Parietal lobe (tissue), 2 donors: ENCODE measurements at places on chromosomes 2 and 18. TPM values are rescaled to one million over a fixed set of nuclear protein-coding genes. Genes with fewer than 3 reads are reported as not detected.

Gene PLEKHB2
- 110 TPM for total RNA-seq

Gene HOXD4
- total RNA-seq, result not detected

Gene SATB2
- total RNA-seq, result 826 TPM

Gene TTC21B
- 156 TPM for total RNA-seq

Gene BCL2
- 49.1 TPM for total RNA-seq

Gene C2orf72
- 33.5 TPM for total RNA-seq

Gene KCNF1
- total RNA-seq, result 21.6 TPM

Gene SLC9A4
- total RNA-seq, result 0.63 TPM

Gene EPAS1
- total RNA-seq, result 12.2 TPM

Gene VAMP5
- total RNA-seq, result not detected

Gene ANKRD12
- 147 TPM for total RNA-seq

Gene REG3A
- not detected for total RNA-seq

Gene CROCC2
- under 0.01 TPM for total RNA-seq

Gene SLC5A7
- 1.3 TPM for total RNA-seq

Gene MOGAT1
- total RNA-seq, result not detected

Gene ANKRD30BL
- total RNA-seq, result 47.0 TPM

Gene CYP27C1
- total RNA-seq, result 3.1 TPM

Gene ASB3
- 117 TPM for total RNA-seq

Gene CFAP65
- 0.63 TPM for total RNA-seq

Gene MROH2A
- not detected for total RNA-seq

Gene TUBA3E
- not detected for total RNA-seq

Gene DOK1
- 3.8 TPM for total RNA-seq
